SW 1271 (cell line): ENCODE measurements at places on chromosomes 2 and 18.

DNA sequence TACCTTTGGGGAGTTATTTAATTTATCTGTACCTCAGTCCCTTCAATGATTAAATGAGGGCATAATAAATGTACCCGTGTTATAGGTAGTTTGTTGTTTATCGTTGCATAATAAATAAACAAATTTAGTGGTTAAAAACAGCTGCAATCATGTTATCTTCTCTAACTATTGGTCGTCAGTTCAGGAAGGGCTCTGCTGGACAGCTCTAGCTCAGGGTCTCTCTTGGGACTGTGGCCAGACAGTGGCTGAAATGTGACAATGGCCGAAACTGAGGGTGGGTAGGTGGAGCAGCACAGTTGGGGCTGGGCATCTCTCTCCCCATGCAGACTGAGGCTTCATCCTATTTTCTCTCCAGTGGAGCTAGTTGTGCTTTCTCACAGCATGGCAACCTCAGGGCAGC is 632.1 kb upstream of the HS6ST1 start:
- DNase-seq: no peak

DNA sequence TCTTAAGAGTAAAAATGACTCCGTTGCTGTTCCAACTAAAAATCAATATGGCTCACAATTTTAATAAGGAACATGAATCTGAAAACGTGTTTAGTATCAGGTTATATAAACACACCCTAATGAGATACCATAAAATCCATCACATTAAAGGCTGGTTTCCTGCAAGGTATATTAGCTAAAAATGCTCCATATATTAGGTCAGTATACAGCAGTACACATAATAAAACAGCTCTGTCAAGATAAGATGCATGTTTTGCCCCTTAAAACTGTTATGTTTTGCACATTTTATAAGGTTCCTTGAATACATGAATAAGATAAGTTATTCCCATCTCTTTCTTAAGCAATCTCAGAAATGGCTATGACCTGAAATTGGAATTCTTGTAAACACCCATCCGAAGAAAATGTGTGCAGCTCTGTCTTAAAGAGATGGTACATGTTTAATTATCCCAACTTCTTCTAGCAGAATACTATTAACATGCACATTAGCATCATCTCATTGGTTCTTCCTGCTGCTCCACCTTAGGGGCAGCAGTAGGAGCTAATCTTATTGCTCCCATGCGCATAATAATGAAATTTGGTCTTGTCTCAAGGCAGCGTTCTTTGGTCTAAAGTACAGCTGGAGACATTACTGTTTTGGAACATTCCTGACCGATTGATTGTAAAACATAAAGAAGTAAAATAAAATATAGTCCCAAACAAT is 836.1 kb upstream of the FANCL start:
- DNase-seq: no peak

DNA sequence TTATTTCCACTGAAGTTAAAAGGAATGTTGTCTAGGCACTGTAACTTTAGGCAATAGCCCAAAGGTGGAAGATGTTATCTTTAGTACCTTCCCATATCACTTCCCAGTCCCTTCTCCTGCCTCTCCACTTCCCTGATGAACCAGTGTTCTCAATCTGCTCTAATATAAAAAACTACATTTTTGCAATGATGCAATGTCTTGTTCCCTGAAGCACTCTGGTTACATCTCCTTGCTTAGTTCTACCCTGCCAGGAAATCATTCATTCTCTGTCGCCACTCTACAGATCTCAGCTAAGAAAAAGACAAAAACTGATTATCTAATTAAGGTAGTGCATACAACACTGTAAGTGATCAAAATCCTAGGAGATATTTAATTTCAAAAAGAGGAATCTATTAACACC is 71.3 kb downstream of the BAZ2B start:
- DNase-seq: no peak

- DNase-seq: no peak
Measured at GRCh38 chr2:203177361-203177760, 61.5 kb upstream of the CYP20A1 start.
